Forelimb muscle (tissue), 1 donor: ENCODE measurements at places on chromosomes 16 and 17.

- DNase-seq, result no peak
Observed at GRCh38 chr16:89696670-89697128, 4.8 kb downstream of the SPATA2L start.

- DNase-seq, result no peak
Observed at GRCh38 chr16:75286389-75286788, 35.0 kb upstream of the BCAR1 start.

- DNase-seq, result no peak
Observed at GRCh38 chr17:81976332-81977210, 858 bp upstream of the ASPSCR1 start.

DNA sequence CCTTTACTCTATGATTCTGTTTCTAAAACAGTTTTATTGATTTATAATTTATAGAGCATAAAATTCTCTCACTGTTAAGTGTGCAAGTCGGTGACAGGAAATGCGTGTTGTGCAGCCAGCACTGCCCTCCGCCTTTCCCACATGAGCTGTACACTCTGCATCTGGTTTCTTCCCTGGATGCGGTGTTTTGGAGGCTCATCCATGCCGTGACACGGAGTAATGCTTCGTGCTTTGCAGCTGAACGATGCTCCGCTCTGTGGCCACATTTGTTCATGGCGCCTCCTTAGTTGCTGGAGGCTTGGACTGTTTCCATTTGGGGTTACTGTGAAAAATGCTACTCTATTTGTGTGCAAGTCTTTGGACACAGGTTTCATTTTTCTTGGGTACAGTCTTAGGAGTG, 7.2 kb upstream of the IGFALS start:
- DNase-seq, result no peak

DNA sequence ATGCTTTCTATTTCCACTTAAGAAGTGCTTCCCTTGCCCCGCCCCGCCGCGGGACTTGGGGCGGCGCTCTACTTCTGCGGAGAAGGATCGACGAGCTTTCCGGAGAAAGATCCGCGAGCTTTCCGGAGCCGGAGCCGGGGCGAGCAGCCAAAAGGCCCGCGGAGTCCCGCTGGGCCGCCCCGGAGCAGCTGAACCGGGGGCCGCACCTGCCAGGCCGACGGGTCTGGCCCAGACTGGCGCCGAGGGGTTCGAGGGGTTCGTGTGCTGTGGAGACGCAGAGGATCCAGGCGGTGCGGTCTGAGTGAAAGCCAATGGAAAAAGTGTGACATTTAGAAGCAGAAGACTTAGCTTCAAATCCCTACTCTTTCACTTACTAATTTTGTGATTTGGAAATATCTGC, 50.8 kb downstream of the TBC1D26 start:
- peak; percentile 44 for DNase-seq

GRCh38 chr16:27270349-27270748, 1.8 kb upstream of the NSMCE1 start:
- no peak for DNase-seq

- no peak for DNase-seq
Observed at GRCh38 chr16:25443994-25444393, 186.3 kb upstream of the ZKSCAN2 start.

DNA sequence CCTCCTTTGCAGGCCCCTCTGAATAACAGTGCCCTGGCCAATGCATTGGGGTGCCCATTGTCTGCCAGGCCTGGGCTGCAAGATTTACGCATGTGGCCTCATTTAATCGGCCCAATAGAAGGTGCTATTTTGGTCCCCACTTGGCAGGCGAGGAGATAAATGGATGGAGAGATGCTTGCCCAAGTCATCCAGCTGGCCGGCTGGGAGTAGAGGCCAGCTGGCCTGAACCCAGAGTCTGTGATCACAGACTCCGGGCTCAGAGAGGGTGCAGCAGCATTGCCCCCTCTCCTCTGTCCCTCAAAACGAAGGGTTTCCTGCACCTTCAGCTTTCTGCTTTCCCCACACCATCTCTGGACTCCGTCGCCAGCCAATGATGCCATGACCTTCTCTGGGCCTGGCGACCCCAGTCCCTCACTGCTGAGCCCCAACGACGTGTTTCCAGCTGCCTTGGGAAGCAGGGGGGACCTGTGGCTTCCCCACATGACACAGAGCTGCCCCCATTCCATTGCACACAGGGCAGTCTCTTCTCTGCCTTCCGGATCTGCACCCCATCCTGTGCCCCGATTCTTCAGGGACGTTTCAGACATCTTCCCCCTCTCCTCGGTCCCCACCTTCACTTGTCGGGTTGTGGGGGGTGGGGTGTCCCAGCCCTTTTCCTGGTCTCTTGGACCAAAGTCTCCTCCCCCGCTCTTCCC, 3.5 kb upstream of the ADGRG1 start:
- no peak for DNase-seq

- DNase-seq, result no peak
Observed at GRCh38 chr17:49085565-49086315, 46.8 kb upstream of the B4GALNT2 start.

- DNase-seq, result no peak
Observed at GRCh38 chr17:48795444-48796162, 21.4 kb downstream of the TTLL6 start.

- DNase-seq, result no peak
Observed at GRCh38 chr16:20107083-20107482, 33.4 kb upstream of the GPR139 start.

DNA sequence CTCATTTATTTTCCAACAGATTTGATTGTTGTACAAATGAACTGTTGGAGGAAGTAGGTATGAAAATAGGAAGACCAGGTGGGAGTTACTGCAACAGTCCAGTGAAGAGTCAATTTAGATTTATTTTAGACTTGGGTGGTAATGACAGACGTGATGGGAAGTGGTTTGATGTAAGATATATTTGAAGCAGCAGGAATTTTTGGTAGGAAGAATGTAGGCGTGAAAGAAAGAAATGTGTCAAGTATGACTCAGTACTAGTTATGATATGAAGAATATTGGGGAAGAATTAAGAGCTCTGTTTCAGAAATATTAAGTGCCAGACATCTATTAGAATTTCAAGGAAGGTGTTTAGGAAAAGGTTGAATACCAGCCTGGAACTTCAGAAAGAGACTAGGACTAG, 247.9 kb upstream of the AXIN2 start:
- DNase-seq, result no peak

GRCh38 chr17:34113089-34113488, 142.0 kb upstream of the CCL2 start:
- DNase-seq, result no peak

- DNase-seq, result no peak
Observed at GRCh38 chr16:22217890-22218730, 12.0 kb downstream of the EEF2K start.

DNA sequence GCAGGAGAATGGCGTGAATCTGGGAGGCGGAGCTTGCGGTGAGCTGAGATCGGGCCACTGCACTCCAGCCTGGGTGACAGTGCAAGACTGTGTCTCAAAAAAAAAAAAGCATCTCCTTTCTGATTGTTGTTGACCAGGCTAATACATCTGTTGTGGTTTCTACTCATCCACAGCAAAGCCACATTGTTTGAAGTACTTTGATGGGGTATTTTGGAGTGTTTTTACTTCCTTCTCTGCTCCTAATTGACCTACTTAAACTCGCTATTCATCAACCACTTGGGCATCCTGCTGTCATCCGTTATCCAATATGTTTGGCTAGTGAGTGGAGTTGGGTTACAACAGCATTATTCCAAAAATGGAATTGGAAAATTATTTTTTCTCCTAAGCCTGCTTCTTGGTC, 3.5 kb upstream of the CDC27 start:
- DNase-seq, result no peak

GRCh38 chr16:10386517-10387100, 748 bp downstream of the ATF7IP2 start:
- DNase-seq, result no peak

- DNase-seq, result no peak
Observed at GRCh38 chr17:6514371-6514770, 42.0 kb downstream of the PITPNM3 start.

DNA sequence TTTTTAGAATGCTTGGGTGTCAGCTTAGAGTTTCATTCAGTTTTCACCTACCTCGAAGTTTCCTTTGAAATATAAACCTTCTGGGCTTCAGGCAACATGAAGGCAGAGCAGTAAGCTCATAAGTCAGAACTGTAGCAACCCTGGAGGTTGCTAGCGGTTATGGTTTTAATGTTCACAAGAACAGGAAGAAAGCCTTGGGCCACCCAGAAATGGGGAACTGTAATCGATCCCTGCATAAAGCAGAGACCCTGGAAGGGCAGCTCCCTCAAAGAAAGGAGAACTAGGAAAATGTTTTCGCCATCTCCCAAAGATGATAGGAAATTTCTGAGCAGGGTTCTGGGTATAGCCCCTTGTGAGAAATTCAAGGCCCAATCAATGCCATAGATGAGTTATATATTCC, 47.8 kb upstream of the RASL10B start:
- DNase-seq, result no peak

GRCh38 chr17:2721603-2722002, 10.0 kb upstream of the CLUH start:
- DNase-seq, result no peak

DNA sequence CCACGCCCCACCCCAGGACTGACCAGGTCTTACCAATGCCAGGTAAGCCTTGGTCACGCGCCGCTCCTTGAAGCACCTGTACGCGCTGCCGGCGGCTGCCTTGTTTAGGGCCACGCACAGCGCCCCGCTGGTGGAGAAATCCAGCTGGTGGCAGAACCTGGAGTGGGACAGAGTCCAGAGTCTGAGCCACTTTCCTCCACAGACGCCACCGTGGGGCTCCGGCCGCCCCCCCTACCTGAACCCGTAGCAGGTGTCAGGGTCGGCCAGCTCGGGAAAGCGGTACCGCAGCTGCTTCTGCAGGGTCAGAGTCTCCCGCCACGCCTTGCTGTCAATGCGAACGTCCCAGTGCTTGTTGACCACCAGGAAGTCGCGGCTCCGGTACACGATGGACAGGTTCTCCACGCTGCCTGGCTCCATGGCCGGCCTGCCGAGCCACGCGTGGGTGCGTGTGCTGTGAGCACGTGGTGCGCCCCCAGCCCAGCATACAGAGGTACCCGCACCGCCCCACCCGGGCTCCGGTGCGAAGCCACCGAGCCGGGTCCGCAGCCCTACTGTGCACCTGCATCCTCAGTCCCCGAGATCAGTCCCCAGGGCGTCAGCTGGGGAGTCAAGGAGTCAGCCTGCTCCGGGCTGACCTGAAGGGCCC, 737 bp downstream of the RPUSD1 start:
- no peak for DNase-seq

- DNase-seq, result no peak
Observed at GRCh38 chr17:80825471-80826345, 165.9 kb upstream of the CHMP6 start.

GRCh38 chr17:68200689-68201417, 47.0 kb upstream of the AMZ2 start:
- DNase-seq, result no peak

- DNase-seq, result no peak
Observed at GRCh38 chr16:51228097-51228659, 77.1 kb upstream of the SALL1 start.

- DNase-seq, result no peak
Observed at GRCh38 chr16:74024953-74025352, 271.7 kb upstream of the PSMD7 start.

DNA sequence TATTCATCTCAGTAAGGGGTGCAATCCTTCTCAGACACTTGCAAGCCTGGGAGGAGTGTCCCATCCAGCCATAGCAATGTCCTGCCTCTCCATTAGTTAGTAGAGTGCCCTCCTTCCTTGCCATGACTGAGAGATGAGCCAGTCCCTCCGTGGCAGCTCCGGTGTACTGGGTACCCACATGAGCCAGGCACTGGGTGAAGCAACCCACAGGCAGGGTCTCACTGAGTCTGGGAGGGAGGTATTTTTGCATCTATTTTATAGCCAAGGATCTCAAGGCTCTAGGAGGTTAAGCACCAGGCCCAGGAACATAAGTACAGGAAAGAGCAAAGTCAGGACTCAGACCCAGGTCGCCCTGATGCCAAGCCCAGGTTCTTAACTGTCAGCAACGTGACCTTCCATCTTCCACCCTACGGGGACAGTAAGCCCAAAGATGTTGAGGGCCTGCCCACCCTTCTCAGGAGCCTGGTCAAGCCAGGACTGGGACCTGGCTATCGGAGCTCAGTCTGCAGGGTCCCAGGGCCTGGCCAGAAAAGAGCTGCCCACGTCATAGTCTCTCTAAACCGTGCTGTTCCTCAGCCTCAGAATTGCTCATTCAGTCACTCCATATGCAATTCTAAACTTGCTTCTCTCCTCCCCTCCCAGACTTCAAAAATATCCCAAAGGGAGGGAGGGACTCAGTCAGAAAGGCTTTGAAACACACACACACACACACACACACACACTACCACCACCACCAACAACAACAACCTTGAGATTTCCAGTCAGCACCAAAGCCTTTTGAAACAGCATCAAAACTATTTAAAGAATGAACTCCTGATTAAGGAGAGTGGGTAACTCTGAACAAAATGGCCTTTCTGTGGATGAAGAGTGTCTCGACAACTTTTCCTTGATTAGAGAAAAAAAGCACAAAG, 16.6 kb downstream of the NOS2 start:
- no peak for DNase-seq

- no peak for DNase-seq
Observed at GRCh38 chr17:18230288-18231141, 5.1 kb downstream of the LLGL1 start.

DNA sequence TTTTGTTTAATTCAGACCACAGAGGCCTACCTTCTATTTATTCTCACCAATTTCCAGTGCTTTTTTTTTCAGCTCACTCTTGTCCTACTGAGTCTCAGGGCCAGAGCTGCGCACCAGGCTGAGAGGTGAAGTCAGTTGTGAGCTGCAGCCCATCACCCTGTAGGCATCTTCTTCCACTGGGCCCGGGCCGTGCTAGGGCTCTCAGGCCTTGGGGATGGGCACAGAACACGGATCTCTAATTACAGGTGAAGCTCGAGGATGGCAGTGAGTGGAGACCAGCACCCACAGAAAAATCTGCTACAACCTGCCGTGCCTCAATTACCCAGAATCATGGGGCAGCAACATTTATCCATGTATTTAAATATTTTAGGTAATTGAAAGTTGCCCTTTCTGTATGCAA, 82.1 kb downstream of the IRX5 start:
- DNase-seq, result no peak

GRCh38 chr16:83136419-83136818, 509.6 kb downstream of the CDH13 start:
- no peak for DNase-seq
